ENCODE measurements at places on chromosomes 2 and 18.
A peak's percentile ranks its signal among the peaks of the same experiment; 100 is the strongest.

DNA sequence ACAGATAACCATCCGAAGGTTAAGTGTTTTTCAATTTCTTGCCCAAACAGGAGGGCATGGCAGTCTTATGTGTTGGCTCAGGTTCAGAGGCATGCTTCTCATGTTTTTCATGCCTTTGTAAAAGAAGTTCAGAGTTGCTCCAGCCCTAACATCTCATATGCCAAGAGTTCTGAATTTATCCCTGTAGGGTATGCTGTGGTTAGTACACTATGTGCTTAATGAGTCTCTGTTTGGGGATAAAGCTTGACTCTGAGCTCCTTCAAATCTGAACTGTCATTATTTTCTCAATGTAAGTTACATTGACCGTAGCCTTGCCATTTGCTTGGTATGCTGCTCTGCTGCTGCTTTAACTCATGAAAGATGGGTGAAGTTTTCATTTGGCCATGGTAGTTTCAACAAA, 67.9 kb upstream of the PNPT1 start:
- no peak for DNase-seq

DNA sequence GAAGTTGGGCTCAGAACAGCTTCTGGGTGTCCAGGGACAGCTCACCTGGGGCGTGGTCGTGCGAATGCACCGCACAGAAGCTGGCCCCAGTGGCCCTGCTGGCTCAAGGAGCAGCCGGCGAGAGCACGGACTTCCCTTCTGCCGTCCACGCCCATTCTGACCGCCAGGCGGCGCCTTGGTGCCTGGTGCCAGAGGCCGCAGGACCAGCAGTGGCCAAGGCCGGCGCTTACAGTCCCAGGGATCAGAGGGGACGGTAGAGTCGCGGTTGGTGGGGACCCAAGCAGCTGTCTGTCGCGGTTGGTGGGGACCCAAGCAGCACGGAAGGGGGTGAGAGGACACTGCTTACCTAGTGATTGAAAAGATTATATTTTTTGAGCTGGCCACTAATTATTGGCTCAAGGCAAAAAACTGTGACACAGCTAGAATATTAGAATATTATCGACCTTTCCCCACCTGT, 25.7 kb downstream of the NPPC start:
- DNase-seq = peak; percentile 23

DNA sequence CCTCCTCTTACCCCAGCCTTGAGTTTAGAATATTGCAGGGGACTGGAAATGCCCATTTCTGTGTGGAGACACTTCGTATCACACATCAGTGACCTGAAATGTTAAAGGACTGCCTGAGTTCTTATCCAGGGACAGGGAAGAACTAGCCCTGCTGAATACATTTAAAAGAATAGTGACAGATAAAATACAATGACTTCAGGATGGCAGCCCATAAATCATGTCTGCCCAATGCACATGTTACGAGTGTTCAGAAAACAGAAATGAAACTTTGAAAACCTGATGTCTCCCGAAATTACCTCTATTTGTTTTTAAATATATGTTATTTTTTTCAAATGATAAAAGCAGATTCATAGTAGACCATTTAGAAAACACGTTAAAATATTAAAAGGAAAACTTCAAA, 22.3 kb upstream of the RAB12 start:
- DNase-seq = no peak

- no peak for DNase-seq
Observed at GRCh38 chr18:46680784-46681695, 24.0 kb upstream of the LOXHD1 start.

- no peak for DNase-seq
Observed at GRCh38 chr18:39347701-39348100, 1782.1 kb upstream of the CELF4 start.

DNA sequence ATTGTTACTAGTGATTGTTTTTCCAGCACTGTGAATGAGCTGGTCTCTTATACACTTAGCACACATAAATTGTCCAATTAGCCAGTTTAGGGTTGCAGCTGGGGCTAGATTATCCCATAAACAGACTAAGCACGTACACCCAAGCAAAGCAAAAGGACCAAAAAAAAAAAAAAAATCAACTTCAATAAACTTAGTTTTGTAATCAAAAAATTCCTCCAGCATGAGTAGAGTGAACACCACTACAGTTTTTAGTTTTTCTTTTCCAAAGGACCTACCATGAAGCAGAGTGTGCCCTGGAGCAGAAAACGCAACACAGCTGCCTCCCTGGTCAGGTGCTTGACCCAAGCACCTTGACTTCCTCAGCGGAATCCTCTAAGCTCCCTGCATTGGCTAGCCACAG, 249.4 kb upstream of the SLC14A2 start:
- DNase-seq = no peak

GRCh38 chr2:30235008-30235655, 3.8 kb downstream of the LBH start:
- DNase-seq = no peak

GRCh38 chr18:75200605-75201280, 8.2 kb downstream of the PTGR3 start:
- no peak for DNase-seq

DNA sequence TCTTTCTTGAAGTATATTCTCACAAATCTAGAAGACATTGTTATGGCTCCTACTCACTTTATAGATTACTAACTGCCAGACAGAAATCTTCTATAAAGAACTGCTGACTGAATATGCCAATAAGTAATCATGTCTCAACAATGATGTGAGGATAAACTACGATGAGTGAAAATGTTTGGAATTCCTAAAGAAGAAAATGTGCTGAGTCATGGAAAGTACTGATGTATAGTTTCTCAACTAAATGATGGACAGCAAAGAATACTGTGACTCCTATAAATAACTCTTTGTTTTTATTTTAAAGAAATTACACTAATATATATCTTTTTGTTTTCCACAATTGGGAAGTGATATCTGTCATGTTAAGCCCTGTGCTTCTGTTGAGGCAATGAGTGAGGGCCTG, 232.9 kb downstream of the LNPK start:
- DNase-seq = no peak

DNA sequence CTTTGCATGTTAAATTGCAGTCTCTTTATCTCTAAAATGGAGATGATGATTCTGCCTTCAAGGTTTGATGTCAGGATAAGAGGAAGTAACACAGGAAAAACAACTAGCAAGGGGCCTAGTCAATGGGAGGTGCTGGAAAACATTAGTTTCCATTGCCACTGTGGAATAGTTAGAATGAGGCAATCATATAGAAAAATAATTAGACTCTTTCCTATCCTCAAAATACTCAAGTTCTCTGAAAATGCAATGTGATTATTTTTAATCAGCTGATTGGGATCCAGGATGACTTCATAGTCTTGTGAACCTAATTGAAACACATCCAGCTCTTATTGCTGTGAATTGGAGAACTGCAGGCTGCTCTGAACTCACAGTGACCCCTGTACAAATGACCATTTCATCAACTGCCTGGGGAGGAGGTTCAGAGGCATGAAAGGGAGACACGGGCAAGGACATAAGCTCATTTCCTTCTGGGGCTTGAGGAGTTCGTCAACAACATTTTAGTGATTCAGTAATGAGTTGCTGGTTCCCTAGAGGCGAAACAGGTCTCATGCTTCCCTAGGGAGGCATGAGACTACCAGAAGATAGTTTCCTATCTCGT, 422.5 kb downstream of the LPIN1 start:
- no peak for DNase-seq

DNA sequence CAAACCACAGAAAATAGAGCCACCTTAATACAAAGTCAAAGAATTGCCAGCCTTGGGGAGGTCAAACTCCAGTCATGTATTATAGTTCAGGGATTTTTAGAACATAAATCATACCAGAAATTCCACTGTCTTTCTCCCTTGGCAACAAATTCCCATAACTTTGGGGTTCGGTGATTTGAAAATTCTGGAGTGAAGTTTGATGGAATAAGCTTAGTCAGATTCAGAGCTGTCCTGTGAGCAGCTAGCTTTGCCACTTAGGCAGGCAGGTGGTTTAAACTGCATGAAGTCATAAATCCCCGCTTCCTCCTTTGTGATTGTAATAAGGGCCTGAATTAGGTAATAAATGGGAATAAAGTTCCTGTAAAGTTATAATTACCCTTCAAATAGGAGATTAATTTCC, 457.0 kb upstream of the HNMT start:
- DNase-seq = no peak

Data from stimulated activated CD8-positive, alpha-beta memory T cell treated with anti-CD3 and anti-CD28 coated beads, Interleukin-7, amount 100 ng/mL, for 1 hour (primary cell).